ENCODE measurements at places on chromosomes 2 and 18.

GRCh38 chr2:233463586-233463985, 103.0 kb downstream of the USP40 start:
- DNase-seq = no peak

- no peak for DNase-seq
Observed at GRCh38 chr2:48249631-48250473, 280.1 kb upstream of the STON1 start.

DNA sequence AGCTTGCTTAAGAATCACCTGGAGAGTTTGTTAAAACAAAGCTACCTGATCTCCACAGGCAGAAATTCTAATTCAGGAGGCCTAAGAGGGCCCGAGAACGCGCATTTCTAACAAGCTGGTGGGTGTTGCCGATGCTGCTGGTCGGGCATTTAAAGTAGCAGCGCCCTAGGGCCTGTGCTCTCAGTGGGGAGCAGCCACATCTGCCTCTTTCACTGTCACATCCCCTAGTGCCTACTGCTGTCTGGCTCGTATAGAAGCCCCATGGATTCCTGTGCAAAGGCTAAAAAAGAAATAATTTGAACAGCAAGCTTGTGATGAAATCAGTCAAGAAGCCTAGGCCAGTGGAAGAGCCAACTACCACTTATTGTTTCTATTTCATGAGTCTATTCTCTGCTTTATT, 126.7 kb upstream of the SMIM21 start:
- DNase-seq = no peak

DNA sequence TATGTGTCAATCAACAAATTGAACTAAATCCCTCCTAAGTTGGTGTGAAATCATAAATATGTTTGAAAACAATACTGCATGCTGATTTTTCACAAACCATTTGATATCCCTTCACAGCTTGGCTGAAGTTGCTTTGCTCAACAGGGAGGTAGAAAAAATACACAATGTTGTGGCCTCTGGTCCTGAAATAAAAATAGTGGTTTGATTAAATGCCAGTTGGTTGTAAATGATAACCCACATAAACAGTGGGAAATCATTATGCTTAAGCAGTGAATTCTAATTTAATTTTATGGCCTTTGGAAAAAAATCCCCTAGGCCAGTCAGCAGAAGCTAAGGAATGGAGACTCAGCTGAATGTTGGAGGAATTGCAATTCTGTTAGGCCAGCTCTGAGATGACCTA, 359.4 kb upstream of the CWC22 start:
- DNase-seq = no peak

GRCh38 chr2:15614545-15615300, 23.1 kb downstream of the DDX1 start:
- no peak for DNase-seq

DNA sequence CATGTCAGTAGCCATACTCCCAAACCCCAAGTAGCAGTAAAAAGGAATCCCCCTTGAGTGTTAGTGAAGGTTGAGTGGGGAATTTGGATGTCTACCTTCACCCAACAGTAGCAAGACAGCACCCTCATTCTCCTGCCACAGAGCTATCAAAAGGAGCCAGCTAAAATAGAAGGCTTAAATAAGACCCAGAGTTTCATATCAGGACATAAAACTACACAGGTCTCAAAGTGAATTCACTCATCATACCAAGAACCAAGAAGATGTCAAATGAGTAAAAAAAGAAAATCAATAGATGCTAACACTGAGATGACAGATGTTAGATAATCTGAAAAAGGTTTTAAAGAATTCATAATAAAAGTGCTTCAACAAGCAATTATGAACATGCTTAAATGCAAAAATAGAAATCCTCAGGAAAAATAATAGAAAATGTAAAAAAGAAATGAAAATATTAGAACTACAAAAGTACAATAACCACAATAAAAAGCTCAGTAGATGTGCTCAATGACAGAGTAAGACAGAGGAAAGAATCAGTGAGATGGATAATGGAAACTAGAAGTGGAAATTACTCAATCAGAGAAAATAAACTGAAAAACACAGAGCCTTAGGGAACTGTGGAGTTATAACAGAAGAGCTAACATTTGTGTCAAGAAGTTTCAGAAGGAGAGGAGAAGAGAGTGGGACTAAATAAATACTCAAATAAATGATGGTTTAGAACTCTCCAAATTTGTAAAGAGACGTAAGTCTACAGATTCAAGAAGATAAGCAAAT, 90.5 kb downstream of the EDAR start:
- DNase-seq = no peak

DNA sequence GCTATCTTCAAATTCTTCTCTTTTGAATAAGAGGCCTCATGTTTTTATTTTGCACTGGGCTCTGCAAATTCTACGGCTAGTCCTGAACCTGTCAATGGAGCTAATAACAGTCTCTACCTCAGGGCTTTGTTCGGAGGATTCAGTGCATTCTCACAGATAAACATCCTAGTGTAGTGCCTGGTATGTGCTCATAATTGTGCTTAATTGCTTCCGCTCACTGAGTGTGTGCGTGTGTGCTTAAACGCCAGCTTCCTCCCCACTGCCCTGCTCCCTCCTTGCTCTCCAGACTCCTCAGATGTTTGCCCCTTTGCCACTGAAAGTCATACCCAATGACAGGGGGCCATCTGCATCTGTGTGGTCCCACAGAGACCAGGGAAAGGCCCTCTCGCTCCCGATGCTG, 6.7 kb downstream of the GYPC start:
- peak; percentile 30 for DNase-seq

GRCh38 chr2:225353579-225354085, 45.9 kb upstream of the NYAP2 start:
- no peak for DNase-seq

- DNase-seq = no peak
Observed at GRCh38 chr2:112340475-112341267, 65.3 kb downstream of the ZC3H6 start.

- DNase-seq = no peak
Observed at GRCh38 chr2:2950403-2950952, 427.1 kb downstream of the EIPR1 start.

DNA sequence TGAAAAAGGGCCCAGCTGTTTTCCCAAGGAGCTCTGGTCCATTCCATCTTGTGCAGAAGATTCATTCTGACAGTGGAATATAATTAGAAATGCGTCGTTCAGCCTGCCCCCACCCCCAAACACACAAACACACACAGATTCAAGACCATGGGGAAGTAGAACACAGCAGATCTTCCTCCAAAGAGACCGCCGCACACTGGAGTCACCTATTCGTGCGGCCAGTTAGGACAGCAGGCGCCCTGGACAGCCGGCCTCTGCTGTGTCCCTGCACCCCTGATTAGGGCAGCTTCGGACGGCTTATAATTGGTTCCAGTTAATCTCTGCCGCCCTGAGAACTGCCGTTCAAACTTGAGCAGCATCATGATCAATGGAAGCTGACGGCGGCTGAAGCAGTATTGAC, 116.0 kb downstream of the GBX2 start:
- no peak for DNase-seq

GRCh38 chr2:71513096-71513495, 59.7 kb downstream of the DYSF start:
- no peak for DNase-seq

- no peak for DNase-seq
Observed at GRCh38 chr18:46646468-46646867, 10.6 kb downstream of the LOXHD1 start.

- DNase-seq = no peak
Observed at GRCh38 chr18:36179562-36180355, 7.5 kb upstream of the MOCOS start.

GRCh38 chr2:31969178-31969577, 41.6 kb downstream of the MEMO1 start:
- DNase-seq = no peak

- no peak for DNase-seq
Observed at GRCh38 chr18:59932401-59932800, 32.6 kb downstream of the PMAIP1 start.

GRCh38 chr2:153595939-153596338, 117.4 kb upstream of the RPRM start:
- DNase-seq = no peak

- no peak for DNase-seq
Observed at GRCh38 chr2:190352668-190353536, 9.5 kb downstream of the INPP1 start.

DNA sequence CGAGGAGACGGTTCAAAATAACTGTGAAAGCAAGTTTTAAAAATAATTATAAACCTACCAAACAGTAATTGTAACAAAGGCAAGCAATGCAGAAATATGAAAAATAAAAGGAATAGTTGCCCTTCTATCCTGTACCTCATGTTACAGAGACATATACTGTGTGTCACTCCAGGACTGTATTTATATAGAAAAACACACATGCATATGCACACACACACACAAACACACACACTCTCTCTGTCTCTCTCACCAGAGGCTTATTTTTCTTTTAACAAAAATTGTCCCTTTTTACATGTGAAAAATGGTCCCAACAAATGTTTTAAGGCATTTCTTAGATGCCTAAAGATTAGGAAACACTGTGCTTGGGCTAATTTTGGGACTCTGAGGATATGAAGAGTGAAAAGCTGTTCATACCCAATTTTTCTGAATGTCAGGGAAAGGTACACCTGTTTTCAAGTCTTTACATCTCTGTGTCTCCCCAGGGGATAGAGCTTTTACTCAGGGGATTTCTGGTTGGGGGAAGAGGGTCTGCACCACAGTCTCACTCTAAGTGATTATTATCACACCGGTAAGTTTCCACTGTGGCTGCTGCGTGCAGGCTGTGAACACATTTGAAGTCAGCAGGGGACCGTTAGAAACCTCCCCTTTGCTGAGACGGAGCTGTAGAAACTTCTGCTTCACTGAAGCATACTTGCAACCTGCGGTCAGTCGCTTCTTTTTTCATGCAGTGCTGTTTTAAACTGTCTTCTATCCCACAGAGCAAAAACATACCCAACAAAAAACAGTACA, 51.4 kb upstream of the SPAG16 start:
- peak; percentile 15 for DNase-seq

GRCh38 chr2:229296016-229296415, 24.9 kb upstream of the PID1 start:
- no peak for DNase-seq

- no peak for DNase-seq
Observed at GRCh38 chr18:10453806-10454680, at the start of gene APCDD1. Gene APCDD1, plus strand, starts transcription at chr18:10454635. Its CDS starts 347 bp downstream, at chr18:10454982.

Data from activated naive CD4-positive, alpha-beta T cell treated with anti-CD3 and anti-CD28 coated beads for 36 hours (primary cell).